Upper lobe of right lung (tissue), 1 donor: ENCODE measurements at places on chromosomes 13 and 19. TPM values are rescaled to one million over a fixed set of nuclear protein-coding genes. Genes with fewer than 3 reads are reported as not detected.

GPR4 gene
- 18.5 TPM for total RNA-seq

GRCh38 chr13:106234636-106235035 is 300.8 kb downstream of the EFNB2 start:
- H3K27me3 ChIP-seq, result no peaks in the 10 kb centered on the region
- DNase-seq, result no peak
- no peaks in the 10 kb centered on the region for H3K4me1 ChIP-seq
- H3K36me3 ChIP-seq, result no peaks in the 10 kb centered on the region
- H3K4me3 ChIP-seq, result no peak overlapping the region

GRCh38 chr13:105991622-105992277 is 543.7 kb downstream of the EFNB2 start:
- H3K4me3 ChIP-seq, result no peak overlapping the region
- H3K27ac ChIP-seq, result no peak overlapping the region
- H3K27me3 ChIP-seq, result no peaks in the 10 kb centered on the region
- no peaks in the 10 kb centered on the region for H3K4me1 ChIP-seq

DNA sequence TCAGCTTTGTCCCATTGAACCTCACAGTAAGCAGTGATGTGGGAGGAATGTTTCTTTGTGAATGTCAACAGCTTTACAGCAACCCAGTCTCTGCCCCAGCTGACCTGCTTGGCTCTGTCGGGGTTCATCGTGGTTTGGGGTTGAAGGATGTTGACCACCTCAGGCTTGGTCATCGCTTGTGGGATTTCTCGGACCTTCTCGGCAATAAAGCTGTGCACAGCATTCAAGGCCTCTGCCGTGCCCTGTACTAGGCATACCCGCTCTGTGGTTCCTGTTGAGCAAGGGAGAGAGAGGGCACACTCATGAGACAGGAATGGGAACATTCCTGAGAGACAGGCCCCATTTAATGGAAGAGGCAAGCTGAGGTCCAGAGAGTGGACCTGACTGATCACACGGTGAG is 20.0 kb downstream of the NOVA2 start:
- peak overlapping the region; percentile 36 for H3K27ac ChIP-seq
- peaks cover 14% of the 10 kb centered on the region for H3K27me3 ChIP-seq
- H3K4me1 ChIP-seq, result peaks cover 9% of the 10 kb centered on the region
- no peak overlapping the region for H3K4me3 ChIP-seq

GRCh38 chr13:67437244-67437643 is 207.1 kb upstream of the PCDH9 start:
- no peak overlapping the region for H3K4me3 ChIP-seq
- no peak for DNase-seq
- no peaks in the 10 kb centered on the region for H3K27me3 ChIP-seq
- no peaks in the 10 kb centered on the region for H3K36me3 ChIP-seq

DNA sequence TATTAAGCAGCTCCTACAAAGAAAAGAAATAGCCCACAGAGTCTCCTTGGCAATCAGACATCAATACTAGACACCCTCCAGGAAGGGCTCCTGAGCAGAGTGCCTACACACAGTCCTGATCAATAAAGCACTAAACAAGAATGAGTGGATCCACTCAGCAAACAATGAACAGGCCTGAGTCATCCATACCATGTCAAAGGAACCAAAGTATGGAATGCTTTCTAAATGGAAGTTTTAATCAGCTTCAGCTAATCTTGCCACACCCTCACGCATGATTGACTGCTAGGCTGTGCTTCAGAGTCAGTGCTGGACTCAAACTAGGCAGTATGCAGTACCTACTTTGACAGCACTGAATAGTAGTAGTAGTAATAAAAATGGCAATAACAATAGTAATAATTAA is 392.7 kb upstream of the HTR2A start:
- H3K4me3 ChIP-seq, result no peak overlapping the region
- no peaks in the 10 kb centered on the region for H3K4me1 ChIP-seq
- DNase-seq, result no peak
- no peaks in the 10 kb centered on the region for H3K27me3 ChIP-seq
- H3K27ac ChIP-seq, result no peak overlapping the region

DNA sequence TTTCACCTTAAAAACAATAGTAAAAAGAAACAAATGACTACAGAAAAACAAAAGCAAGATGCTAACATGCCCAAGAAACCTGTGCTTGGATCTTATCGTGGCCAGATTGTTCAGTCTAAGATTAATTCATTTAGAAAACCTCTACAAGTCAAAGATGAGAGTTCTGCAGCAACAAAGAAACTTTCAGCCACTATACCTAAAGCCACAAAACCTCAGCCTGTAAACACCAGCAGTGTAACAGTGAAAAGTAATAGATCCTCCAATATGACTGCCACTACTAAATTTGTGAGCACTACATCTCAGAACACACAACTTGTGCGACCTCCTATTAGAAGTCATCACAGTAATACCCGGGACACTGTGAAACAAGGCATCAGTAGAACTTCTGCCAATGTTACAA is 6.0 kb downstream of the CKAP2 start:
- no peak overlapping the region for H3K4me3 ChIP-seq
- H3K27me3 ChIP-seq, result no peaks in the 10 kb centered on the region
- H3K36me3 ChIP-seq, result peaks cover 35% of the 10 kb centered on the region
- H3K27ac ChIP-seq, result no peak overlapping the region
- no peak for DNase-seq

DNA sequence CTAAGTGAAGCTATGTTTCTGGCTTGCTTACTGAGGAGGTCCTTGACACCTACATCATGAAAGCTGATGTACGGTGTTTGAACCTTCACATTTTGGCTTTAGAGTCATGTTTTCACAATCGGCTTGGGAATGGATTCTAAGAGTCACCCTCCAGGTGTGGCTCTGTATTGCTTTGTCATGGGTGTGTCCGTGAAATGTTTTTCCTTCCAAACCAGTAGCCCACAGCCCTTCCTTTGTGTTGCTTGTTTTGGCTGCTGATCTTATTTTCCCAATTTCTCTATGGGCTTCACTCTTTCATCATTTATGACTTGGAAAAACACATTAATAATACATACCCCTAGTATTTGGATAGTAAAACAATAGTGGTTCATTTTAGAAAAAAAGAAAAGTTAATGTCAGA is 240.6 kb downstream of the GGACT start:
- no peaks in the 10 kb centered on the region for H3K4me1 ChIP-seq
- no peak for DNase-seq
- no peaks in the 10 kb centered on the region for H3K27me3 ChIP-seq
- H3K36me3 ChIP-seq, result no peaks in the 10 kb centered on the region
- H3K4me3 ChIP-seq, result no peak overlapping the region
- no peak overlapping the region for H3K27ac ChIP-seq

ZNF221 gene
- 3.9 TPM for total RNA-seq

- H3K36me3 ChIP-seq, result no peaks in the 10 kb centered on the region
- no peak overlapping the region for H3K4me3 ChIP-seq
- H3K27me3 ChIP-seq, result no peaks in the 10 kb centered on the region
- H3K4me1 ChIP-seq, result no peaks in the 10 kb centered on the region
- no peak overlapping the region for H3K27ac ChIP-seq
These were observed 63.4 kb downstream of the EFNB2 start for GRCh38 chr13:106471957-106472543.

GRCh38 chr19:8528500-8528899 is 14.5 kb upstream of the ZNF414 start:
- H3K27me3 ChIP-seq, result no peaks in the 10 kb centered on the region
- H3K36me3 ChIP-seq, result peaks cover 29% of the 10 kb centered on the region
- H3K27ac ChIP-seq, result no peak overlapping the region
- no peak for DNase-seq
- no peak overlapping the region for H3K4me3 ChIP-seq
- H3K4me1 ChIP-seq, result no peaks in the 10 kb centered on the region

GRCh38 chr13:73835138-73835721 is 299.0 kb downstream of the KLF12 start:
- no peak overlapping the region for H3K27ac ChIP-seq
- H3K4me3 ChIP-seq, result no peak overlapping the region
- no peaks in the 10 kb centered on the region for H3K4me1 ChIP-seq
- no peak for DNase-seq
- no peaks in the 10 kb centered on the region for H3K36me3 ChIP-seq

DNA sequence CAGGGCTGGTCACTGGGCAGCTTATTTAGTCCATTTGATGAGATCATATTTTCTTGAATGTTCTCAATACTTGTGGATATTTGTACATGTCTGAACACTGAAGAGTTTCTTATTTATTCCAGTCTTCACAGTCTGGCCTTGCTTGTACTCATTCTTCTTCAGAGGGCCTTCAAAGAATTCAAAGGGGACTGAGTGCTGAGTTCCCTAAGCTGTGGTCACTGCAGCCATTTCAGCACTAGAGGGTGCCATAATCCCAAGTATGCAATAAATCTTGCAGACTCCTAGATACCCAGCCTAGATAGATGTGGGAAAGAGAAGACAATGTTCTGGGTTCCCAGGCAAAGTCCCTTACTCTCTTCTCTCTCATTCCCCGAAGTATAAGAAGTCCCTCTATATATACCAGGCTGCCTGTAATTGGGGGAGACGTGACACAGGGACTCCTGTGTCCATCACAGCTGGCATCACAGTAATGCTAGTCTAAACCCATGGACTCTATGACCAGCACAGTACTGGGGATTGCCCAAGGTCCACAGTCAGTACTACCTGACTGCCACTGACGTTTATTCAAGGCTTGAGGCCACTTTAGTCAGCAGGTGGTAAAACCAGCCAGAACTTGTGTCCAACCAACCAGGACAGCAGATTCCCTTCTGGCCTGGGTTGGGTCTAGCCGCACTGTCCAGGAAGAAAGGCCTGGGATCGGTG is 8.9 kb upstream of the VN1R1 start:
- no peak for DNase-seq
- H3K4me1 ChIP-seq, result no peaks in the 10 kb centered on the region
- no peak overlapping the region for H3K27ac ChIP-seq
- H3K36me3 ChIP-seq, result no peaks in the 10 kb centered on the region

CCL25 gene
- total RNA-seq, result not detected

- H3K4me3 ChIP-seq, result no peak overlapping the region
- H3K4me1 ChIP-seq, result no peaks in the 10 kb centered on the region
- H3K36me3 ChIP-seq, result no peaks in the 10 kb centered on the region
- H3K27ac ChIP-seq, result no peak overlapping the region
- DNase-seq, result no peak
- no peaks in the 10 kb centered on the region for H3K27me3 ChIP-seq
These were observed 361.9 kb downstream of the TBC1D4 start for GRCh38 chr13:75120085-75120484.

GRCh38 chr13:46527237-46527636 is 25.7 kb upstream of the LRCH1 start:
- H3K36me3 ChIP-seq, result no peaks in the 10 kb centered on the region
- no peaks in the 10 kb centered on the region for H3K27me3 ChIP-seq
- no peak for DNase-seq
- no peak overlapping the region for H3K4me3 ChIP-seq
- H3K4me1 ChIP-seq, result peaks cover 5% of the 10 kb centered on the region
- H3K27ac ChIP-seq, result no peak overlapping the region

DNA sequence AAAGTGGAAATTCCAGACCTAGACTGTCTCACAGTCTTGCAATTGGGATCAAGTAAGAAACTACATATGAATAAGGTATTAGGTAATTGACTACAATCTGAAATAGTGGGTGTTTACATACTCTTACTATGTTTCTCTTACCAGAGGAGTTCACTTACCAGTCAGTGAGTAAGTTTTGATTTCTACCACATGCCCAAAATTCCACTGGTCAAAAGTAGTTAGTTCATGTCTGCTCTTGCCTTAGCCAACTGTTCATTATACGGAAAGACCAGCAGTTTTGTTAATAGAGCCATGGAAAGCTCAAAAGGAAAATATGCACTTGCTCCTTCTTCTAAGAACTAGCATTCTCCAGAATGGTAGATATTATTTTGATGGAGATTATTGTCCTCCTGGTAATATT is 490.8 kb downstream of the RFC3 start:
- no peak for DNase-seq
- H3K4me1 ChIP-seq, result no peaks in the 10 kb centered on the region
- H3K4me3 ChIP-seq, result no peak overlapping the region
- no peak overlapping the region for H3K27ac ChIP-seq

ZNF154 gene
- 4.5 TPM for total RNA-seq

ERFL gene
- total RNA-seq, result 0.43 TPM

DNA sequence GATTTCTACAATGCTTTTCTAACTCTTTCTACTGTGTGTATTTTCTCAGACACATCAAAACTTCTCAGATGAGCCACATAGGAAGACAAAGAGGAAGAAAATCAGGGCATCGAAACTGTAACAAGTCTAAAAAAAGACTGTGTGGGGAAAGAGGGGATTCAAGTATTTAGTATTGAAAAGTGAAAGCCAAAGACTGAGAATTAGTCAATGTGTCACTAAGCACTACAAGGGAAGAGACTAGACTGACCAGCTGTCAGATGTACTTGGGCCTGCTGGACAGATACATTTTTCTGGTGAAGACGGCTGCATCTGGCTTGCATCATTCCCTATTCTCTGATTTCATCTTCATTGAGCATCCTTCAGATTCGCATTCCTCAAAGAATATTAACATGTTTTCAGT is 25.4 kb downstream of the COMMD6 start:
- no peaks in the 10 kb centered on the region for H3K27me3 ChIP-seq
- no peak for DNase-seq
- H3K4me3 ChIP-seq, result no peak overlapping the region

DNA sequence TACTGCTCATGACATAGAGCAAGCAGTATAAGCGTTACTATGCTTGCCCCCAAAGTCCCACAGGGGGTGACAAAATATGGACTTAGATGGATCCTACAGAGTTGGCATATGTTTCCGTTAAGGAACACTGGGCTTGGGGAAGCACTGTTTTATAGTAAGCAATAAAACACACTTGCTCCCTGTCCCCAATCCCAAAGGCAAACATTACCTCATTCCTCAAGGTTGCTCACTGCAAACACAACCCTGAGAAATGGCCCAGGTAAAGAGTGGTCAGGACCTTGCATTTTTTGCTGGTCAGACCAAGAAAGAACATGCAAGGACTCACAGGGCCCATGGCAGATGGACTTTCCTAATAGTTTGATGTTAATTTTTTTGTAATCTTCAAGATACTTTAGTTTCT is 32.3 kb downstream of the UGGT2 start:
- no peak overlapping the region for H3K27ac ChIP-seq
- DNase-seq, result no peak
- no peaks in the 10 kb centered on the region for H3K27me3 ChIP-seq

- no peak overlapping the region for H3K27ac ChIP-seq
- H3K4me1 ChIP-seq, result no peaks in the 10 kb centered on the region
- H3K4me3 ChIP-seq, result no peak overlapping the region
- no peak for DNase-seq
- H3K27me3 ChIP-seq, result no peaks in the 10 kb centered on the region
- no peaks in the 10 kb centered on the region for H3K36me3 ChIP-seq
These were observed 93.7 kb downstream of the TRPC4 start for GRCh38 chr13:37775871-37776270.
